HFF-Myc (cell line): ENCODE measurements at places on chromosomes 13 and 19.

- DNase-seq: no peak
These were observed 29.0 kb downstream of the CARS2 start for GRCh38 chr13:110676595-110677587.

- DNase-seq: no peak
These were observed 180.7 kb downstream of the STK24 start for GRCh38 chr13:98396071-98396710.

DNA sequence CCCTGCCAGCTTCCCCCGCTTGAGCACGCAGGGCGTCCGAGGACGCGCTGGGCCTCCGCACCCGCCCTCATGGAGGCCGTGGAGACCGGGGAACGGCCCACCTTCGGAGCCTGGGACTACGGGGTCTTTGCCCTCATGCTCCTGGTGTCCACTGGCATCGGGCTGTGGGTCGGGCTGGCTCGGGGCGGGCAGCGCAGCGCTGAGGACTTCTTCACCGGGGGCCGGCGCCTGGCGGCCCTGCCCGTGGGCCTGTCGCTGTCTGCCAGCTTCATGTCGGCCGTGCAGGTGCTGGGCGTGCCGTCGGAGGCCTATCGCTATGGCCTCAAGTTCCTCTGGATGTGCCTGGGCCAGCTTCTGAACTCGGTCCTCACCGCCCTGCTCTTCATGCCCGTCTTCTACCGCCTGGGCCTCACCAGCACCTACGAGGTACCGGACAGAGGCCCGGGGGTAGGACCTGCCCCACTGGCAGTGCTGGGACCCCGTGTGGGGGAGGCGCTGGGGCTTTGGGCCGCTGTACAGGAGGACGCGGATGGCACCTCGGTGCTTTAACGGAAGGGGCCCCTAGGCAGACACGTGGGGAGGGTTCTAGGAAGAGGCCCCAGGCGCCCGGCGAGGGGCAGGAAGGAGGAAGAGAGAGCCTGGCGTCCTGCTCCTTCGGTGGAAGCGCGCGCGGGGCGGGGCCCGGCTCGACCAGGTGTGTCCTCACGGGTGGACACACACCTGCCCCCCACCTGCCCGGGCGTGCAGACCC lies 681 bp downstream of the SLC5A5 start:
- DNase-seq: no peak

DNA sequence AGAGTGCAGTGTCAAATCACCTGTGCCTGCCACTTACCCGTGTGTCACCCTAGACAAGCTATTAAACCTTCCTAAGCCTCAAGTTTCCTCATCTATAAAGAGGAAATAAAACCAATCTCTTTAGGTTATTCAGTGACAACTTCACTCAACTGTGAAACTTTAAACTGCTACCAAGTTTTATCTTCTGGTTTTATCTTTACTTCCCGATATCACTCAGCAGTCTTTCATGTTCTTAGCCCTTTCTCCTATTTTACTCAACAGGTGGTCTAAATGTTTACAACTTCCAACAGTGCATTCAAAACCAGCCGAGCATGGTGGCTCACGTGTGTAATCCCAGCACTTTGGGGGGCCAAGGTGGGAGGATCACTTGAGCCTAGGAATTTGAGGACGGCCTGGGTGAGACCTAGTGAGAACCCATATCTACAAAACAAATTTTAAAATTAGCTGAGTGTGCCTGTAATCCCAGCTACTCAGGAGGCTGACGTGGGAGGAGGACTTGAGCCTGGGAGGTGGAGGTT lies 59.6 kb downstream of the GPALPP1 start:
- DNase-seq: no peak

- no peak for DNase-seq
These were observed 60.5 kb downstream of the MAP4K1 start for GRCh38 chr19:38557205-38557799.

DNA sequence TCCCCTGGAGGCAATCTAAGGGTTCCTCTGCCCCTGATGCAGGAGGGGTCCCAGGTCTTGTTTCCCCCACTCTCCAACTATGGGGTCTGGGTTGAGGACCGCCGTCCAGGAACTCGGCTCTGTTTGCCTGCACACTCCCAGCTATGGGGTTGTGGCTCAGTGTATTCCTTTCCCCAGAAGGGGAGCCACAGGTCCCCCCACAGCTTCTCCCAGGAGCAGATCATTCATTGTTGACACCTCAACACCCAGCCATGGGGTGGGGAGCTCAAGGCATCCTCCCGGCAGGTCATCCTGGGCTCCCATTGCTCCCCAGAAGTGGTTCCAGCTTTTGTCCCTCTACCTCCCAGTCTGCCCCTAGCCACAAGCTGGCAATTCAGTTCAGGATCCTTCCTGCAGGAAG lies 975 bp downstream of the ZNF358 start:
- DNase-seq: no peak

- peak; percentile 10 for DNase-seq
These were observed 10.0 kb downstream of the ATP7B start for GRCh38 chr13:52001120-52001731.

DNA sequence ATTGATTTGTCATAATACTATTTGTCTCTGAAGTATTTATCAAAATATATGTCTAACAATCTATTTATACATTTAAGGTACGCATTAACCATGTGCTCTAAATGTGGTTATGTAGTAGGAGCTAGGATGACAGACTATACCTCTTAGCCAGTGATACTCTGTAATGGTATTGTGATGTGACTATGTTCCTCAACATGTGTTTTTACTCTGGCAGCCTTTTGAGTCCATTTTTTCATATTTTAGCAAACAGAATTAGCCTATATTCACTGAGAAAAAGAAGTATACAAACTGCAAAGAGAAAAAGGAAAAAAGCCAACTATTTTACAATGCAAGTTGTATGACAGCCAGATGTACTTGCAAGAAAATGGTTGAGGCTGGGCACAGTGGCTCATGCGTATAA lies 26.7 kb downstream of the MAB21L1 start:
- DNase-seq: no peak
